ENCODE measurements at places on chromosomes 7 and 10. TPM values are rescaled to one million over a fixed set of nuclear protein-coding genes. Genes with fewer than 3 reads are reported as not detected.

Gene WASHC2A
- 41.4 TPM for total RNA-seq

Gene ZNF804B
- total RNA-seq, result 1.2 TPM

Gene AUTS2
- 87.7 TPM for total RNA-seq

Gene NPC1L1
- not detected for total RNA-seq

Gene CEP55
- 23.6 TPM for total RNA-seq

Gene DKK1
- 4.6 TPM for total RNA-seq

Gene RAMP3
- 5.7 TPM for total RNA-seq

Gene LRRTM3
- total RNA-seq, result 0.85 TPM

Gene CHRM2
- 19.8 TPM for total RNA-seq

Gene GIMAP5
- 25.6 TPM for total RNA-seq

GRCh38 chr7:22267930-22268615 is 88.9 kb downstream of the RAPGEF5 start:
- DNase-seq, result no peak

DNA sequence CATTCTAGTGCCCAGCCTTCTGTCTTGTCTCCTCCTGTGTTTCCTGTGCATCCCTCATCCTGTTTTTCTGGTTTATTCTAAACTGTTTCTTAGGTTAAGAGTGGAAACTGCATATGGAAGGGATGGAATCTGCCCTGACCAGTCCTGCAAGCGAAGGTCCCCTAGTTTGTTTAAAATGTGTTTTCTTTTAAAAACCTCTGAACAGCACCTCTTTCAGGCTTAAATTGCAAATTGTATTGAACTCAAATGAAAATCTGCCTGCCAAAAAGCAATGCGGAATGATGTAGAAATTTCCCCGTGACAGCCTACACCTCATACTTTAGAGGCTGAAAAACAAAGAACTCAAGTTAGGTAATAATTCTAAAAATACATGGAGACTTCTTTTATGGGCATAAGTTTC is 222.8 kb upstream of the IMMP2L start:
- DNase-seq, result no peak

DNA sequence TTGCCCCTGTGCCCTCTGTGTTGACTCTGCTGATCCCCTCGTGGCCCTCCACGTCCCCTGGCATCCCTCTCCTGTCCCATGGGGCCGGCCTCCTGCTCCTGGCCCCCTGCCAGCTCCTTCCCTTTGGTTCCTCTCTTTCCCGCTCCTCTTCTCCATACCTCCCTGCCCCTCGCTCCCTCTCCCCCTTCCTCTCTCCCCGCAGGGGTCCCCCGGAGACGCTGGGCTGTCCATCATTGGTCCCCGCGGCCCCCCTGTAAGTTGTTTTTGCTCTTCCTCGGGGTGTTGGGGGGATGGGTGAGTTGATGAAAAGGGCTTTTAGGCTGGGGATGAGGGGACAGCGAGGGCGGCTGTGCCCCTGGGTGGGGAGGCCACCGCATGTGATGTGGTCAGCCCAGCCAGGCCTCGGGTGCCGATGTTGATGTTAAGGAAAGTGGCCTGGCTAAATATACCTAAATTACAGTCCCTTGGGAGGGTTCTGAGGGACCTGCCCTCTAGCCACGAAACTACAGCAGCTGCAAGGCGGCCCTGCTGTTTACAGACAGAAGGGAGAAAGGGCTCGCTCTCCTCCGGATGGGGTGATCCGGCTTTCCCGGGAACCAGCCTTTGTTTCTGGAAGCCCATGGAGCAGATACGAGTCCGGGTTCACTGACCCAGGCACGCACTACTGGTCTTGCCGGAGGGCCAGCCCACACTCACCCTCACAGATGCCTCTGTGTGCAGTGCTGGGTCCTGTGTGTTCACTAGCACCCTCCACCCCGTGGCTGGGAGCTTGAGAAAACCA is 78.8 kb downstream of the COL13A1 start:
- no peak for DNase-seq

GRCh38 chr10:30686708-30687107 is 57.2 kb upstream of the LYZL2 start:
- no peak for DNase-seq

- no peak for DNase-seq
These were observed 176.4 kb downstream of the CCDC71L start for GRCh38 chr7:106484562-106484961.

DNA sequence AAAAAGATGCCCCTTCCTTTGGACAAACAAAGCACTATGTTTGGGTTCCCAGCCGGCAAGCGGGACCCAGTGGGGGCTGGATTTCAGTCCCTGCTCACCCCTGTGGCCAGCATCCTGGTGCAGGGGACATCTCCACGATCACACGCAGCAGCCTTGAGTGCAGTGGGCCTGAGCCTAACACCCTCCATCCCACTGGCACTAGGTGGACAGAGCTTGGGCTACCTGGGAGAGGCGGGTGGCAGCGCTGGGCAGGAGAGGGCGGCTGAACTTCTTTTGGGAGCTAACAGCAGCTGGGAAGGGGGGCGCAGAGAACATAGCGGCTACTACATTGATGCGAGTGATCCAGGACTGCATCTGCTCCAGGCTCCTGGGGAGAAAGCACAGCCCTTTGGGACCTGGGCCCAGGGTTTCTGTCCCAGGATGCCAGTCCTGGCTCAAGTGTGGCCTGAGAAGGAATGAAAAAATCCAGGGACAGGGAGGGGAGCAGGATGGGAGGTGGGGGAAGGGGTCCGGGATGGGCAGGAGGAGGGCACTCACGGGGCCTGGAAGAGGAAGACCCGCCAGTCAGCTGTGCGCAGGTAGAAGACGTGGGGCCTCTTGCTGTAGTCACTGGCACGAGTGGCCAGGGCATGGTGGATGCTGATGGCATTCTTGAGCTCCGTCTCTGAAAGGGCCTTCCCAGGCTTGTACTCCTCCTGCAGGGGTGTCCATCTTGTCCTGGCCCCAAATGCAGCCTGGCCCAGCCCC is 9.0 kb downstream of the NFKB2 start:
- no peak for DNase-seq

DNA sequence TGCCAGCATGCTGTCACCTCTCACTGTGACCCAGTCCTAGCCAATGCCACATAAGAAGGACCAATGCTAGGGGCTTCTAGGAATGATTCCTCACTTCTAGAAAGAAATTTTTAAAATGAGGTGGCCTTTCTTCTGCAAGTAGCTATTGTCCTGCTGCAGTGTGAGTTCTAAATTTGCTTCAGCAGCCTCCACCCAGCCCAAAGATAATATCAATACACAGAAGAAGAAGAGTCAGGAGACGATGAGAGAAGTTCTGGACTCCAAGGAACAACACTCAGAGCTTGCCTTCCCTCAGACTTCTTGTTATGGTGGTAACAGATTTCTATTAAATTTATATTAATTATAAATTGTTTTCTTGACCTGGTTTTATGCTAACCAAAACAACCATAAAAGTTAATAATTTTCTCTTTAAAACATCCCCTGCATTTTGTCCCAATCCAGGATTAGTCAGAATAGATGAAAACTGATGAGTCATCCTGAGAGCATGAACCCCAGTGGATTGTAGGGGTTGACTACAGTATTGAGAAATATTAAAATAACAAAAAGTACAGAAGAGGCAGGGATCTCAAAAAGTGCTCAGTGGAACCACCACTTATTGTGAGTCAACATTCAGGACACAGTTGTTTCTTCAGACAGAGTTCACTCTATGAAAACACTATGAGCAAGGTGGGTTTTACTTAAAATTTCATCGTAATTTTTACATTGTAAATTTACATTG is 29.6 kb upstream of the AKR1C2 start:
- DNase-seq, result no peak

DNA sequence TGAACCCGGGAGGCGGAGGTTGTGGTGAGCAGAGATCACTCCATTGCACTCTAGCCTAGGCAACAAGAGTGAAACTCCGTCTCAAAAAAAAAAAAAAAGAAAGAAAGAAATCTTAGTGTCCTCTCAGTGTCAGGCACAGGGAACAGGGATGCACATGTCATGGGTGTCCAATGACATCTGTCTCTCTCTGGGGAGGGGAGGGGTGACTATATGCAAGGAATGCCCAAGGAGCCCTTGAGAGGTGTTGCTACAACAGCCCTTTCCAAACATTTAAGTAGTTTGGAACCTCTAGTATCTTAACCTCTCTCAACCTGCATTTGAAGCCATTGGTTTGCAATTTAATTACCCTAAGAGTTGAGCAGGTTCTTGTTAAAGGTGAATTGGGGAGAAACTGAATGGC is 28.9 kb downstream of the PDLIM1 start:
- no peak for DNase-seq

DNA sequence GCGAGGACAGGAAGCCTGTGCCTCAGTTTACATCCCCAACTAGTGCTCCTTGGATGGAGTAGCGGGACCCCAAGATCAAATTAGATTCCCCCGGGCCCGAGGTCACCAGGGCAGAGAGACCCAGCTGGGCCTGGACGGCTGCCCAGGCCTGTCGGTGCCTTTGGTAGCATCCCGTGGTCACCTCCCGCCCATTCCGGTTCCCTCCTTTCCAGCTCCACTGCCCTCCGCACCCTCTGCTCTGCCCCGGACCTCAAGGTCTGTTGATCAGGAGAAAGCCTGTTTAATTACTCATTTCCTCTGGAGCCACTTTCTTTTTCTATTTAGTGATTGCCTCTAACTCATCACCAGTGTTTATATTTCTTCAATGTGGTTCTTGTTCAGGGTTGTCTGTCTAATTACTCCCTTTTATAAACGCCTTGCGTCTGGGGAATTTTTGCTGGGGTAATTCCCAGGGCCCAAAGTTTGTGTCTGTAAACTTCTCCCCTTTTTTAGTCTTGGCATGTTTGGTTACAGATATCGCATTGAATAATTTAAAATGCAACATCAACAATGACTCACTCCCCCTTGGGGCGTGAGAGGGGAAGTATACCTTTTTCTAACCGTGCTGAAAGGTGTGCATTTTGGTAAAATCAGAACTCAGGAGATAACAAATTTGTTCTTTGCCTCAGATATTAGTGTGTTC is 1.9 kb downstream of the FOXK1 start:
- no peak for DNase-seq

GRCh38 chr7:93757426-93757825 is 133.1 kb downstream of the TFPI2 start:
- no peak for DNase-seq

DNA sequence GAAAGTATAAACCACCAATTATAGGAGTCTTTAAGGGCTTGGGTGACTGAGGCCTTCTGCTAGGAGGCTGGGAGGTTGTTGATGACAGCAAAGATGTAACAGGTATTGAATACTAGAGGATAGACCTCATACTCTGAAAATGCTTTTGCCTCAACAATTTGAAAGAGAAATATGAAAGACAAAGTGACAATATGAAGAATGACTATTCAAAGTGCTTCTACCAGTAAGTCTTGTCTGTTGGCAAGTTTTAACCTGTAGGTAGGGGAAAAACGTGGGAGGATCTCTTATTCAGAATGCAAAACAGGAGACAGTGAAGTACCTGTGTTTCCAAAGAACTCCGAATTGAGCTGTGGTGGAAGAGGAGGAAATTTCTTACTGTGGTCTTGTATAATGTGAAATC is 38.2 kb downstream of the GBF1 start:
- DNase-seq, result no peak

GRCh38 chr10:72784551-72785351 is 92.8 kb downstream of the MCU start:
- DNase-seq, result peak; percentile 70

- DNase-seq, result no peak
These were observed at the start of gene CYP3A5 for GRCh38 chr7:99679400-99680191. Gene CYP3A5 (minus strand): TSS chr7:99679996. CDS start chr7:99679896, 100 bp downstream.

- no peak for DNase-seq
These were observed 138.3 kb downstream of the EXOC4 start for GRCh38 chr7:133391206-133391605.

GRCh38 chr7:75758491-75758890 is 13.5 kb downstream of the CCL26 start:
- DNase-seq, result no peak

GRCh38 chr7:95859429-95859828 is 87.1 kb downstream of the DYNC1I1 start:
- no peak for DNase-seq

DNA sequence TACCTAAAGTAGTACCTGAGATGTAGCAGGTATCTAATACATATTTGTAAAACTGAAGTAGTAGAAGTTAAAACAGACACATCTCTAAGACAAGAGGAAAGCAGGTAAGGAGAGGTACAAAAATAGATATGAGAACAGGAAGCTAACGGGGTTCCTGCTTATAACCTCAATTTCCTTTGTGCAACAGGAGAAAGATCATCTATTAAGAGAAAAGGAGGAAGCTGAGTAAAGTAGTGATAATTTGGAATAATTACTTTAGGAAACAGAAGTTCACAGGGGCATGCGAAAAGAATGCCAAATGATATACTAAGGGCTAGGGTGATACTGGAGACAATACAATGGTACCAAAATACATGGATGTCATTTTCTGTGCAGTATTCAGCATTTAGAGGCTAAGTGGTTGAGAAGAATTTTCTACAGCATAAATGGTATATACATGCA is 108.7 kb downstream of the NRBF2 start:
- no peak for DNase-seq

- DNase-seq, result no peak
These were observed 174.5 kb downstream of the TPST1 start for GRCh38 chr7:66379542-66380160.

DNA sequence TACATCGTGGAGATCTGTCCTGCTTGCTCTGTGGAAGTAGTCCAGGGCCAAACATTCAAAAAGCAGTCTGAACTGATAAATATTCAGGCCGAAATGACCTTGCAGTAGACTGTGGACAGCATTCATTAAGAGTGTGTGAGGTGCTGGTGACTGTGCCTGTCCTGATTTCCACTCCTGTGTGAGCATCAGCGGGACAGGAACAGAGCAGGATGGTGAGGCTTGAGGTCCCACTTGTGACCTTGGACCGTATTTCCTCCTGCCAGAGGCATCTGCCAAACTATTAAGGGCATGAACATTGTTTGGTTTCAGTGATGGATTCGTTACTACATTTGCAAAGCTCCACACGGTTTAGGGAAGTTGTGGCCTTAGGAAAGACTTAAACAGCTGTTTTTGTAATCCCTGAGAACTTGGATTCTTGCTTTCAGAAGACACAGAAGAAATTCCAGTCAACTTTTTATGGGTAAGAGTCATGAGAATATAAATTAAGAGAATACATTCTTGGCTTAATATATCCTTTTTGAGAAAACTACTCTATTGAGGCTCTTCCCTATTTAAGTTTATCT is 32.8 kb downstream of the CCNY start:
- DNase-seq, result no peak

GRCh38 chr10:51020200-51020599 is 54.1 kb upstream of the PRKG1 start:
- no peak for DNase-seq

- DNase-seq, result no peak
These were observed 7.3 kb downstream of the SEMA3A start for GRCh38 chr7:84187087-84187805.

Data from urinary bladder (tissue), 4 donors.